CD4-positive, alpha-beta T cell treated with Interferon alpha-2 for 1 hour (primary cell): ENCODE measurements at places on chromosomes 16 and 17.

GRCh38 chr17:82314012-82314726, 3.2 kb downstream of the CD7 start:
- DNase-seq, result no peak

DNA sequence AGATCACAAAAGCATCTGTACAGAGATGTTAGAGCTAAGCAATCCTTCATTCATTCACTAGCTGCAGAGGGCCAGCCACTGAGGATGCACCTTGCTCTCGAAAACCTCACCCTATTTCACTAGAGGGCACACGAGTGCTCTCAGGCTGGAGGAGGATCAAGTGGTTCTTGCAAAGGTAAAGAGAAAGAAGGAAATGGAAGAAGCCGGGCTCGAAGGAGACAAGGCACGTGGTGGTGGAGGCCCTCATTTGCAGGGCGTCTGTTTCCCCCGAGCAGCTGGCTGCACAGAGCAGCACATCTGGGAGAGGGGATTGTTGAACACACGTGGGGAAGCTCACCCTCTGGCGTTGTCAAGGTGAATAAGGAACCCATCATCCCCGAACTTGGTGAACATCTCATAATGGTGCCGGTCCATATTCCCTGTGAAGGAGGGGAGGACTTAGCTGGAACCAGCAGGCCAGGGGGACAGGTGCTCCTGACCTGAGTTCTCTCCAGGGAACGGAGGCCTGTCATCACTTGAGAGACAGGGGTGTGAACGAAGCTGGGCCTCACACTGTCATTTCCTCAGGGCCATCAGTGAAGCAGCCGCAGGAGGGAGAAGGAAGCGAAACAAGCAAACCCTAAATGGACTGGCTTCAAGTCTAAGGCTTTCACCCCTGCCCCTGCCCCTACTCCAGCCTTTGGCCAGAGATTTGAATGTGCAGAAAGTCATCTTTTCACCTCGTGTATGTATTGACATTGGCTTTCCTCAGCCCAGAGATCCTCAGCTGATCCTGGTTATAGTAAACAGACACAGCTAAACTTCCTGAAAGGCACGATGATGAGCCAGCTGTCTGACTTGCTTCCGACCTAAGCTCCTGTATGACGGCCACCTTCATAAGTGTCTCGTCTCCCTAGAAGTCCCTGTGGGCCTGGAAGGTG, 27.6 kb downstream of the PRKAR1A start:
- no peak for DNase-seq

- DNase-seq, result no peak
Measured at GRCh38 chr17:9700754-9701476, 55.6 kb downstream of the USP43 start.

- no peak for DNase-seq
Measured at GRCh38 chr16:2297506-2297860, 29.6 kb upstream of the RNPS1 start.

DNA sequence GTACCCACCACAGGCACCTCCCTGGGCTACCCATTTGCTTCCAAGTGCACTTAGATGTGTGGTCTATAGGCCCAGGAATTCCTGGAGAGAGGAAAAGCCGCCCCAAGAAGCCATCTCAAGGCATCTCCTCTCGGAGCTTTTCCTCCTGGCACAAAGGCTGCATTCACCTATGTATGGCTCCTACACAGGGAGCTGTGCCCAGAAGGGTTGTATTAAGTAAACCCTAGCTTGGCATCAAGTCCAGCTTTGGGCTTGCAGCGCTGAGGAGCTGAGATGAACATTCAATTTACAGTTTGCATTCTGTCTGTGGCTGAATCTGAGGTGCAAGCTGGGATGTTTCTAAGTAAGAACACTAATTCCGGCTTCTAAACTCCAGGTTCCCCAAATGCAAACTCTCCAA, 81.3 kb downstream of the CDYL2 start:
- no peak for DNase-seq

GRCh38 chr16:72979974-72980373, 68.0 kb downstream of the ZFHX3 start:
- no peak for DNase-seq

DNA sequence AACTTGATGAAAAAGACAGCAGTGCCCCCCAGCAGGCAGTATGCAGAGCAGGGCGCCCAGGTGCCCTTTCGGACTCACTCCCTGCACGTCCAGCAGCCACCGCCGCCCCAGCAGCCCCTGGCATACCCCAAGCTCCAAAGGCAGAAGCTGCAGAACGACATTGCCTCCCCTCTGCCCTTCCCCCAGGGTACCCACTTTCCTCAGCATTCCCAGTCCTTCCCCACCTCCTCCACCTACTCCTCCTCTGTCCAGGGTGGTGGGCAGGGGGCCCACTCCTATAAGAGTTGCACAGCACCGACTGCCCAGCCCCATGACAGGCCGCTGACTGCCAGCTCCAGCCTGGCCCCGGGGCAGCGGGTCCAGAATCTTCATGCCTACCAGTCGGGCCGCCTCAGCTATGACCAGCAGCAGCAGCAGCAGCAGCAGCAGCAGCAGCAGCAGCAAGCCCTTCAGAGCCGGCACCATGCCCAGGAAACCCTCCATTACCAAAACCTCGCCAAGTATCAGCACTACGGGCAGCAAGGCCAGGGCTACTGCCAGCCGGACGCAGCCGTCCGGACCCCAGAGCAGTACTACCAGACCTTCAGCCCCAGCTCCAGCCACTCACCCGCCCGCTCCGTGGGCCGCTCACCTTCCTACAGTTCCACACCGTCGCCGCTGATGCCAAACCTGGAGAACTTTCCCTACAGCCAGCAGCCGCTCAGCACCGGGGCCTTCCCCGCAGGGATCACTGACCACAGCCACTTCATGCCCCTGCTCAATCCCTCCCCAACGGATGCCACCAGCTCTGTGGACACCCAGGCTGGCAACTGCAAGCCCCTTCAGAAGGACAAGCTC, 43.2 kb downstream of the SREBF1 start:
- no peak for DNase-seq

GRCh38 chr16:29943846-29944799, 17.8 kb upstream of the TMEM219 start:
- no peak for DNase-seq

DNA sequence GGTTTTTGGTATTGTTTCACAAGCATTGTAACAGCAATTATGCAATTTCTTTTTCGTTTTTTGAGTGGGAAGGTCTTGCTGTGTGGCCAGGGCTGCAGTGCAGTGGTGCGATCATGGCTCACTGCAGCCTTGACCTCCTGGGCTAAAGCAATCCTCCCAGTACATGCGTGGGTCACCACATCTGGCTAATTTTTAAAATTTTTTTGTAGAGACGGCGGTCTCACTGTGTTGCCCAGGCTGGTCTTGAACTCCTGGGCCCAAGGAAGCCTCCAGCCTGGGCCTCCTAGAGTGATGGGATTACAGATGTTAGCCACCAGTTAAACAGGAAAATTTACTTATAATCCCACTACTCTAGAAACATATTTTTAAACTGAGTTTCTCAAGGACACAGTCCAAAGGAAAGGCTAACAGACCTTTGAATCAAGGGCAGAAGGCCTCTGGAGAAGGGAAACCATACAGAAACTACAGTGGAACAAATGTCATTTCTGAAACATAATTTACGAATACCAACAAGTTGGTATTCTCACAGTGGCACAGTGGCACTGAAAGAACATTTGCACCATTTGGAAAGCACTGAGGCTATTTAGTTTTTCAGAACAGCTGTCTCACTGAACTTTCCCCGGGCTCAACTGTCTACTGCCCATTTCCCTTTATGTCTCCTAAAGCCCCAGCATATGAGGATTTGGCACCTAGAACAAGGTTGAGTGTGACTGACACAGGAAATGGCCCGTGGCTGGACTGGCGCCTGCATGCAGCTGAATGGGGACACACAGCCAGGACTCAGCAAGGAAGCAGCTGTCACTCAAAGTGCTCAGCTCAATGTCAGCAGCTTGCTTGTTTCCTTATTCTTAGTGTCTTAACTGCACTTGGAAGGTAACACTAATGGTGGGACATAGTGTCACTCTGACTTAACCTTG, 2.8 kb upstream of the PRKAR1A start:
- DNase-seq, result peak; percentile 15

DNA sequence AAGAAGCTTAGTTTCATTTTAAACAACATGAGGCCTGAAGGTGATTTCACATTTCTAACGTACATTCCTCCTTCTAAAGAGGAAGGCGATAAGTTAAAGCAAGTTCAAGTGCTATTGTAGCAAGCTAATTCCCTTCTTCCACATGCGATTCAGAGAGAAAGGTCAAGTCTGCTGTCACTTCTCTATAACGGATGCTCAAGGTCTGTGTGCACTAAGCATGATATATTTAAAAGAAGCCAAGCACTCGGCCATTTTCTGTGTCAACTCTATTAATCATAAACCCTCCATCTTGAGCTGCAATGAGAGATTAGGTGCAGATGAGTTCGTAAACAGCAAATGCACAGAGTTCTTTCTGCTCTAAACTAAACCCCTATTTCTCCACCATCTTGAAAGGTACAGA, 568.8 kb upstream of the ZFHX3 start:
- no peak for DNase-seq

DNA sequence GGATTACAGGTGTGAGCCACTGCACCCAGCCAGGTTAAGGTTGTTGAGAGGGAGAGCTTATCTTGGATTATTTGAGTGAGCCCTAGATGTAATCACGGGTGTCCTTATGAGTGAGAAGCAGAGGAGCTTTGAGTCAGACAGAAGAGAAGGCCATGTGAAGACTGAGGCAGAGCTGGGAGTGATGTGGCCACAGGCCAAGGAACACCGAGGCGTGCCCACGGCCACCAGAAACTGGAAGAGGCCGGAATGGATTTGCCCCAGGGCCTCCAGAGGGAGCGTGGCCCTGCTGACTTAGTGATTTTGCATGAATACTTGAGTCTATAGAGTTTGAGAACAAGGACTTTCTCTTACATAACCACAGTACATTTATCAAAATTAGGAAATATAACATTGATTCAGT, 137.7 kb downstream of the RPTOR start:
- DNase-seq, result no peak

DNA sequence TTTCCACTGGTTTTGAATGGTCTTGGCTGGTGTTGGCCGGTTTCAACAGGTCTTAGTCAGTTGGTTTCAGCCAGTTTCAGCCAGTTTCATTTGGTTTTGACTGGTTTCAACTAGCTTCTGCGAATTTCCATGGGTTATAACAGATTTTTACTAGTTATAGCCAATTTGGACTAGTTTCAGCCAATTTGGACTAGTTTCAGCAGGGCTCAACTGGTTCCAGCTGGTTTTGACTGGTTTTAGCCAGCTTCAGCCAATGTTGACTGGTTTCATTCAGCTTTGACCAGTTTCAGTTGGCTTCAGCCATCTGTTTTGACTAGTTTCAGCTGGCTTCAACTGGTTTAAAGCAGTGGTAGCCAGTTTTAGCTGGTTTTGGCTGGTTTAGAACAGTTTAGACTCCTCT, 432.6 kb downstream of the UTP18 start:
- no peak for DNase-seq

DNA sequence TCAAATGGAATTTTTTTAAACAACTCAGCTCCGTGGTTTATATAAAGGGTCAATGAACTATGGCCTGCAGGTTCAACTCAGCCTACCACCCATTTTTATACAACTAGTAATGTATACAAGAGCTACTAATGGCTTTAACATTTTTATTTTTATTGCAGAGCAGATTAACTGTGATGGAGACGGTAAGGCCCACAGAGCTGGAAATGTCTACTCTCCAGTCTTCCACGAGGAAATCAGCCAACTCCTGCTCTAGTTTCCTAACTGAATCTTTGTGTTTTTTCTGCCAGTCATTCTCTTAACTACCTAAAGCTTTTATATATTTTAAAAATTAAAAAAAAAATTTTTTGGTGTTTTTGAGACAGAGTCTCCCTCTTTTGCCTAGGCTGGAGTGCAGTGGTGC, 385.1 kb upstream of the MAF start:
- no peak for DNase-seq

DNA sequence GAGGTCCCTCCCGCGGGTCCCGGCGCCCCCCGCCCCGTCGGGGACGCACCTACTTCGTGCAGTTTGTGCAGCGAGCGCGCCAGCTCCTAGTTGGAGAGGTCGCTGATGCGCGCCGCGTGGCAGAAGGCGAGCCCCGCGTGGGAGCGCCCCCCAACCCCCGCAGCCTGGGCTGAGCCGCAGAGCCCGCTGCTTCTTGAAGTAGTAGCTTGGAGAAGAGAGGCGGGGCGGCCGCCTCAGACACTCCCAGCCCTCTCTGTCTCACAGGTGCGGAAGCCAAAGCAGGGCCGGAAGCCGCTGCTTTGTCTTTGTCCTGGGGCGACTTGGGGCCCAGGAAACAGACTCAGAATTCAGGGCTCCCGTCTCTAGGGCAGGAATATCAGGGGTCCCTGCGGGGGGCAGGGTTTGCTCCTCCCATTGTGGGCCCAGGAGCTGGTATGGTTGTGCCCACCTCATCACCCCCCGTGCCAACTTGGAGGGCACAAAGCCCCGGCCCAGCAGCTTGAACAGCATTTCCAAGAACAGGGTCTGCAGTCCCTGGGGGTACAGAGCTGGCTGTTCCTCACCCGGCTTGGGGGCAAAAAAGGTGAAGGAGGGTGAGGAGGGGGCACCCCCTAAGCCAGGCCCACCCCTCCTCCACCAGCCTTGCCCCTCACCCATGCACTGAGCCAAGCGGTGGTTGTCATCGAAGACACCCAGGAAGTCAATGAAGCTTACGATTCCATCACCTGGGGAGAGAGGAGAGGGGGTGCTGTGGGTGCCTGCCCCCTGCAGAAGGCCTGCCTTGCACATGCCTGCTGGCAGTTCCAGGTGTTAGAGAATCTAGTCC, 13.5 kb downstream of the SPATA32 start:
- peak; percentile 81 for DNase-seq

GRCh38 chr16:19118938-19119431, 5.2 kb downstream of the ITPRIPL2 start:
- peak; percentile 71 for DNase-seq

DNA sequence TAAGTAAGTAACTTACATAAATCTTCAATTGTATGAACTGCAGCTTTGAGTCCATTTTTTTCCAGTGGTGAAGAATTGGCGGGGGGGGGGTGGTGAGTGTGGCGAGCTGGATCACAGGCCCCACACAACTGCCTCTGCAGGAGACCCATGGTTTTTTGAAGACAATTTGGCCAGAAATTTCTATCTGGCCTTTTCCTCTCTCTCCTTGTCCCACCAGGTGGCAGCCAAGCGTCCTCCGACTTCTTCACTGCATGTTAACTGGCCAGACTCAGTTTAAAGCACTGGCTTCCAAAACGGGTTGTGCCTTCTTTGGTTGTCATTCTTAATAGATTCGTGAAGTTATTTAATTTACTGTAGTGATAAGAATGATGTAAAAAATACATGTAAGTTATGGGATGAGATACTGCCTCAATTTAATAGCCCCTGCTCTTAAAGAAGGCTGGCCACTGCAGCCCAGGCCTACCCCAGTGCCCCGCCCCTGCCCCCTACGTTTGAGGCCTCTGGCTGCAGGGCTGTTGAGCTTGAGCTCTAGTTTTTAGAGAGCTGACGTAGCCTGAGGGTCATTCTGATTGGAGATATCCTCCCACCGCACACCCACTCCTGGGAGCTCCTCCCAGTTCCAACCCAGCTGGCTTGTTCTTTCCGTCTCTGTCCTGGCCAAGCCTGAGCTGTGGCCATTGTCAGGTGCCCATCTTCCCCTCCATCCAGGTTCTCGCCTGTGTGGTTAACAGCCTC, 36.4 kb downstream of the AKAP1 start:
- DNase-seq, result no peak

- DNase-seq, result no peak
Measured at GRCh38 chr17:82116246-82116645, 18.2 kb upstream of the FASN start.

- peak; percentile 69 for DNase-seq
Measured at GRCh38 chr16:89256651-89257254, 39.2 kb downstream of the ZNF778 start.
